Foreskin keratinocyte (primary cell): ENCODE measurements at places on chromosomes 16 and 17. TPM values are rescaled to one million over a fixed set of nuclear protein-coding genes. Genes with fewer than 3 reads are reported as not detected.
A peak's percentile ranks its signal among the peaks of the same experiment; 100 is the strongest.

CDH11 gene
- 2.7 and 2.8 TPM in 2 replicates for polyA plus RNA-seq

- DNase-seq: no peak
Observed at GRCh38 chr17:73292031-73292531, 19.7 kb downstream of the CDC42EP4 start.

DNA sequence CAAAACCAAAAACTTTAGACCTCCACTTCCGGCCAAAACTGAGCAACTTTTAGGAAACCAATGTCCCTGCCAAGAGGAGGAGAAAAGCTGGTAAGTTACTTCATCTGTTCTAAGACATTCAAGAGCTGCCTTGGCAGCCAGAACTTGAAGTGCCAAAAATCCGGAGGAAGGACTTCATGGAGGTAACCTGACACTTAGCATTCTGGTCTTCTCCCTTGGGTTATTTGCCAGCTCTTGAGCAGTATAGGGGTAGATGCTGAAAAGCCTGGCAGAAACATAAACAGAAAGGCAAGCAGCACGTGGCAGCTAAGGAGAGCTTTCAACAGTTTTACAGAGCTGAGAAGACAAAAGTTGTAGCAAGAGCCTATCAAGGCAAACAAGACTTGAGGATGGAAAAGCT lies 53.2 kb downstream of the CDYL2 start:
- no peak for DNase-seq

TPPP3 gene
- polyA plus RNA-seq: 0.07 and 0.09 TPM in 2 replicates

DNA sequence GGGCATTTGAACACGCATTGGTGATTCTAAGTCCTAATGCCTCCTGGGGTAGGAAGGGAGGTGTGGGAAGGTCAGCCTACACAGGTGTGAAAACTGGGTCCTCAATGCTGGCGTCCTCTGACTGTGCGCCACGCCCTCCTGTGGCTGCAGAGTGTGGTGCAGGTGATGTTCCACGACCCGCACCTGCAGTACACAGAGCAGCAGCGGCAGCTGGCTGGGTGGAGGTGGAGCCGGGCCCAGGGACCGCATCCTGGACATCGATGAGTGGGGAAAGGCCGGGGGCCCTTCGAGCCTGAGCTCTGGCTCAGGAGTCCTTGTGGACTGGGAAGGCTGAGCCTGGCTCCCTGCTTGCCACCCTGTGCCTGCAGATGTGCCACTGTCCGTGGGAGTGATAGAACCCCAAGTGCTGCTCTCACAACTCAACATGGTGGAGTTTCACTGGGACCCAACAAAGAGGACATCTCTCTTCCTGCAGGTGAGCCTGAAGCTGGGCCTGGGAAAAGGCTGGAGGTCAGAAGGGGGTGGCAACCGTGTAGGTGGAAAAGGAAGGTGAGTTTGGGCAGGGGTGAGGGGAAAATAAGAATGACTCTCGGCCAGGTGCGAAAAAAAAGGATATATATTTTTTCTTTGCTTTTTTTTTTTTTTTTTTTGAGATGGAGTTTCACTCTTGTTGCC lies 14.0 kb upstream of the STAC2 start:
- no peak for DNase-seq

DNA sequence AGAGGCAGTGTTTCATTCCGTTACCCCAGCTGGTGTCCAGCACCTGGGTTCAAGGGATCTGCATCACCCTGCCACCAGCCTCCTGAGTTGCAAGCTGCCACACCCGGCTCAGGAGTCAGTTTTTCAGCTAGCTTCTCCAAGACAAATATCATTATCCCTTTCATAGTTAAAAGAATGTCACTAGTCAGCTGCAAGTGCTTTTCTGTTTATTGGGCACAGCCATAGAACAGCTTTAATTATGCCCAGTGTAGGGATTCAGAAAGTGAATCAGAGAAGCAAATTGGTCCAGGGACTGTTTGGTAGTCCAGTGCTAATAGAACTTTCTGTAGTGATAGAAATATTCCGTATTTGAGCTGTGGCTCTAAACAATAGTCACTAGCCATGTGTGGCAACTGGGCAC lies 2.9 kb upstream of the AOC3 start:
- DNase-seq: no peak

DNA sequence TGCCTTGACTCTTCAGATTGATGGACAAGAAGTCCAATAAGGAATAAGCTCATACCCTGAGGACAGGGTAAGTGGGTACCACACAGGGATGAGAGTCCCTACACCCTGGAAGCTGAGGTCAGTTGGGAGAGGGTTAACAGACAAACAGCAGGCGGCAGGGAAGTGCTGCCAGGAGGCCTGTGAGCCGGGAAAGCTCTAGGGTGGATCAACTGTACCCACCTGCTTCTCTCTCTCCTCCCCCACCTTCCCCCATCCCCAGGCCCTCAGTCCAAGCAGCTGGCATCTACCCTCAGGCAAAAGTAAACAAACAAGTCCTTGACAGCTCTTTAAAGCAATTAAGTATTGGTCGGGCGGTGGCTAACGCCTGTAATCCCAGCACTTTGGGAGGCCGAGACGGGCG lies 20.7 kb upstream of the MYLK3 start:
- DNase-seq: no peak

DNA sequence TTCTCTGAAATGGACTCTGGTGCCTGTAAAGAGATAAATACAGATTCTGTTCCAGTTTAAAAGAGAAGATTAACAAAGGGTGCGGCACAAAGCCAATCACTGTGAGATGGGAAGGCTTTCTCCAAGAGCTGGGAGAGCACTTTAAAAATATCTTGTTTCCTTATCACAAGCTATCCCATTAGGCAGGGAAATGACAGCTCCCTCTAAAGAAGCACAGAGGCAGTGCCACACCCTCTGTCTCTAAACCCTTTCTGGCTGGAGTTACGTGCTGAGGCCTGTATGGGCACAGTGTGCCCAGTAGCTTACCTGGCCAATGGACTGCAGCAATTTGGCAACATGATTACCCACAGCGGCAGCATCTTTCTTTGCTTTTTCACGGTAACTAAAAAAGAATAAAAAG lies 9.0 kb upstream of the TERB1 start:
- DNase-seq: peak; percentile 18
